ENCODE measurements at places on chromosomes 4 and X.
A peak's percentile ranks its signal among the peaks of the same experiment; 100 is the strongest.

DNA sequence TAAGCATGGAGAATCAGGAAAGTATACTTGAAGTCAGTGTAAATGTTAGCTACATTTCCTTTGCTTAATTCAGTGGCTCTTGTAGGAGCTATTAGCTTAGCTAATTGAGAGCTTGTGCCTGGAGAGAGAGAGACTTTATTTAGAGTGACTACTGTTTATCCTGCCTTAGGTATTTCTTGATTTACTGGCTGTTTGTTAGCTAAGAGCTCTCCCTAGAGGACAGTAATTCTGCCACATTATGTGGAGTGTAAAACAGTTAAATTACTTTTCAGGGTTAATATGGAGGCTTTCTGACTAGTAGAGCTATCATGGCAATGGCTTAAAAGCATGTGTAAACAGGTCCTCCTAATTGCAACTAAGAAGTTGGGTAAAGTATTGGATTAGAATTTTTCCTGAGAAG lies 306.5 kb upstream of the TECRL start:
- no peak for DNase-seq

DNA sequence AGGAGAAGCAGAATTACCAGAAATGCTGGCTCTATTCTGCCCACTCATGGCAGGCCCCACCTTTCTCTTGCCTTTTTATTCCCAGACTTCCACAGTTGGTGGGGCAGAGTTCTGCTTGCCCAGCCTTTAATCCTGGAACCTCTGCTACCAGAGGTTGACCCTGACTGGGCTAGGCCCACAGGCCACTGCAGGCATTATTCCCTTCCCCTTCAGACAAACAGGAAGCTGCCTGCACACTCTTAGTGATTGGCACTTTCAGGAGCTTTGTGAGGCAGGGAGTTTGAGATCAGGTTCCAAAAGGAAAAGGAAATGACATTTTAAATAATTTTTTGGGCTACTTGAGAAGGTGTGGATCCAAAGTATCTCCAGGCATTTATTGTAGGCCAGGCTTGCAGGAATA lies 18.8 kb downstream of the MSN start:
- DNase-seq = no peak

DNA sequence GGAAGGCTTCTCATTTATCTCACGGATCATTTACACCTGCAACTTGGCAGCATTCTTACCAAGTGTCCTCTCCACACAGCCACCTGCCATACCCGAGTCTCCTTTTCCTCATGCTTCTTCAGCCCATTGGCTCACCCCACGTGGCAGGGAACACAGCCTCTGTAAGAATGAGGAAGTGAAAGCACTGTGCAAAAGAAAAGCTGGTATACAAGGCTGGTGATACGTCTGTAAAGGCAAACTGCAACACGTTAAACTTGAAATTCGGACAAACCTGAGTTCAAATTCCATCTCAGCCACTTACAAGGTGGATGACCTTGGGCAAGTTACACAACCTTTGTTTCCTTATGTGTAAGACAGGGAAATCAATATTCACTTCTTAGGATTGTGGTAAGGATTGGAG lies 164.0 kb upstream of the RASGEF1B start:
- no peak for DNase-seq

DNA sequence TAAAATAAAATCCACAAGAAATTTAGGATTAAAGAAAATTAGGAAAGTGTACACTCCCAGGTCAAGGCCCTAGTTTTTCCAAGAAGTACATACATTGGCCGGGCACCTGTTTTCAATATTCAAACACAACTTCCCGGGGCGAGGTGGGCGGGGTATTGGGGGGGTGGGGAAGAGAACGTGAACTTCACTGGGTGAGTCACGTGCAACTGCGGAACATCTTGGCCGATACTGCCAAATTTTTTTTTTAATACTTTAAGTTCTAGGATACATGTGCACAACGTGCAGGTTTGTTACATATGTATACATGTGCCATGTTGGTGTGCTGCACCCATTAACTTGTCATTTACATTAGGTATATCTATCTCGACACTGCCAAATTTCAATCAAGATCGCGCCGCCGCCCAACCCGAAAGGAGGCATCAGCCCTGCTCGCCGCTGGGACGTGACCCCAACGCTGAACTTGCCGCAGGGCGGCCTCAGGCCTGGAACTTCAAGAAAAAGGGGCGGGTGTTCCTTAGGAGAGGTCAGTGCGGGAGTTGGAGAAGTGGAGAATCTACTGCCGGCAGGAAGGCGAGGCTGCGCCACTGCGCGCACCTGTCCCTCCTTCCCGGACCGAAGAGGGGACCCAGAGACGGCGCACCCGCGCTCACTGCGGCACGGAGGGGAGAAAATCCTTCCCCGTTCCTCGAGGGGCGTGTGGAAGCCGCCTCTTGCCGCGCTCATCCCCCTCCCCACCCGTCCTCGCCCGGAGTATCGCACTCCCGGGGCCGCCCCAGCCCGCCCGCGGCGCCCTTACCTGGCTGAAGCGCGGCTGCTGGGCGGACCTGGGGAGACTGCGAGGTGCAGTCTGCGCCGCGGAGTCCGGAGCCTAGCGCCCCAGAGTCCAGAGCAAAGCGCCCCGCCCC lies at the start of gene TEC:
TSS of gene TEC (minus strand) at position 883 of the 905 bp plus-strand sequence. CDS start 41,224 bp downstream, outside the sequence.
- DNase-seq = peak; percentile 18

DNA sequence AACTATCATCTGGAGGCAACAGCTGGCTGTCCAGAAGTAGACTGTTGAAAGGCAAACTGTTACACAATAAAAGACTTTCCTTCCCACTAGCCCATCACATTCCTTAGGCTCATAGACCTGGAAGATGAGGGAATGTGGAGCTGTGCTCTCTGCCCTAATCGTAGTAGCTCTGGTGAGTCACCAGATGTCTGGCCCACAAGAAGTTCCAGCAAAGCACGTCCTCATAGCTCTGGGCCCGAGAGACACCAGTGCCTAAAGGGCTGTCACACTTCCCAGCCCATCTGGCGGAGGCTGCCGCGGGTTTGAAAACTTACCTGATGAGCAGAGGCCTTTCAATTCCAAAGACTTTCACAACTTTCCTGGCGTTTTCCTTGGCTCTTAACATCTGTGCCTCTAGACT lies 81.7 kb upstream of the STOX2 start:
- no peak for DNase-seq

DNA sequence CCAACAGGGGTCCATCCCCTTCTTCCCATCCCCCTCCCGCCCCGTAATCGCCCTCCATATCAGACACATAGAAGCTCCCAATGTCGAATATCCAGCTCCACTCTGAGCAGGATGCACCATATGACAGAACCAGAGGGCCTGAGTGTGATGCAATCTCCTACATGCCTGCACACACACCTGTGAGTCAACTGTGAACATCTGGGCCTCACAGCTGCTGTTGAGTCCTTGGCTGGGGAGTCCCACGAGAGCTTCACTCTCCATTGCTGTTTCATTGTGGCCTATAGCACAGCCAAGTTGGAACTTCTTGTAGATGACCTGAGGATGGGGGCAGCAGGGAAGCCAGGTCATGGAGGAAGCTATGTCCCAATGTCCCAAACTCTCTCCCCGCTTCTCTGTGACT lies 8.2 kb downstream of the SLC38A5 start:
- no peak for DNase-seq

DNA sequence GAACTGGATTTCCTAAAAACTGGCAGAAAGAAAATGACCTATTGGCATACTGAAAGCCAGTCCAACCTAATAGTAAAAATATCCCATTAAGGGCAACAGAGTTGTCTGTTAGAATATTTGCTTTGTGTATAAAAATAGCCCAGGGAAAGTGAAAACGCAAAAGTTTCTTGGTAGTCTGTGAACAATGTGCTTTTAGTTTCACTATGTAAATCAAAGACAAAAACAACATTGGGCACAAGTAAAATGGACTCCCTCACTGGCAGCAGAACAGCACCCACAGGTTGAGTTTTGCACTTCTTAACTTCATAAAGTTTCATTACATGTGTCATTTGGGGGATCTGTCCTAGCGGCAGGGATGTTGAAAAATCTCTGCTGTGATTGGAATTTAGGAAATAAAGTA lies 4.3 kb upstream of the FGG start:
- DNase-seq = no peak

- DNase-seq = no peak
Measured at GRCh38 chr4:135515295-135515694, 1313.7 kb upstream of the PABPC4L start.

DNA sequence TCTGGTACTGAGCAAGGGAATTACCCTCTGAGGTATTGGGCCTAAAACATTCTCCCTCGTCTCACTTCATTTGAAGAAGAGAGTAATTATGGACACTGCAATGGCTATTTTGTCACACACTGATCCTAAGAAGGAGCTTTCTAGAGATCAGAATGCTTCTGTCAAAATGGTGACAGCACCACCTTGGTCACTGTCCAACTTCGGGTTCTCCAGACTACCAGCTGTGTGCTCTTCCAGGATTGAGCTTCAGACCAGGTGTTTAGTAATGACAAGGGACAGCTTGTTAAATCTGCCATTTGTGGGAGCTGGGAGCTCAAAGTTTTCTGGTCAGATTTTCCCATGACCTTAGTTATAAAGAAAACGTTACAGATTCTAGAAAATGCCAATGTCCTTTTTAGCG lies 105.4 kb downstream of the POLA1 start:
- no peak for DNase-seq

GRCh38 chr4:6845574-6845973 lies 63.0 kb downstream of the KIAA0232 start:
- DNase-seq = no peak

- DNase-seq = no peak
Measured at GRCh38 chrX:108947205-108947604, 210.8 kb upstream of the IRS4 start.

DNA sequence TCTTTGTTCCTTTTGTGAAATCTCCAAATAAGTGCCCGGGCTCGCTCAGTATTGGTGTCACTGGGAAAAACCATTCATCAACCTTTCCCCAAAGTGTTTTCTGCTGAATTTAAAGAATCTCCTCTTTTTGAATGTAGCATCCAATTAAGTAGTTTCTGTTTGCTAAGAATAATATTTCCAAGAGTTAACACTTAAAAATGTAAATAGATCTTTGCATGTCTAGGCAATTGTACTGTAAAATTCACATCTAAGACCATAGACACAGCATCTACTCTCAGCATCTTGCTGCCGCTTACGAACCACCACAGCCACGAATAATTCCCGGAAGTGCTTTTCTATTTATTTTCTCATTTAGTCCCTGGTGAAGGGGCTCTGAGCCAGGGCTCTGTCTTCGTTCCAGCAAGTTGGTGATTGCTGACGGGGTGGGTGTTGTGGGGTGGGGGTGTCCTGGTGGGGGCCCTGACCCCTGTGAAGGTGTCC lies 1.4 kb downstream of the NSG1 start:
- DNase-seq = no peak

DNA sequence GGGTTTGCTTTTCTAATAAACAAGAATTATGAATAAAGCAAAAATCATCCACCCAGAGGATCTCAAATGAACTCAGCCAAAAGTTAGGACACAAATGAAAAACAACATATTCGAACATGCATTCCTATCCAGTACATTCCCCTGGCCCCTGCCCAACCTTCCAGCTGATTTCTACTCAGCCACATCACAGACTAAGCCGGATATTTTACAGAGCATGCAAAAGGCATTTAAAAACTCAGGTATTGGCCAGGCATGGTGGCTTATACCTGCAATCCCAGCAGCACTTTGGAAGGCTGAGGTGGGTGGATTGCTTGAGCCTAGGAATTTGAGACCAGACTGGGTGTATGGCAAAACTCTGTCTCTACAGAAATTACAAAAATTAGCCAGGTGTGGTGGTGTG lies 54.6 kb downstream of the RELL1 start:
- DNase-seq = no peak

Measured in stimulated activated CD4-positive, alpha-beta T cell treated with anti-CD3 and anti-CD28 coated beads, TNF-alpha, amount 100 ng/mL, for 48 hours (primary cell).